CD4-positive, CD25-positive, alpha-beta regulatory T cell (primary cell): ENCODE measurements at places on chromosomes 3 and 15.

DNA sequence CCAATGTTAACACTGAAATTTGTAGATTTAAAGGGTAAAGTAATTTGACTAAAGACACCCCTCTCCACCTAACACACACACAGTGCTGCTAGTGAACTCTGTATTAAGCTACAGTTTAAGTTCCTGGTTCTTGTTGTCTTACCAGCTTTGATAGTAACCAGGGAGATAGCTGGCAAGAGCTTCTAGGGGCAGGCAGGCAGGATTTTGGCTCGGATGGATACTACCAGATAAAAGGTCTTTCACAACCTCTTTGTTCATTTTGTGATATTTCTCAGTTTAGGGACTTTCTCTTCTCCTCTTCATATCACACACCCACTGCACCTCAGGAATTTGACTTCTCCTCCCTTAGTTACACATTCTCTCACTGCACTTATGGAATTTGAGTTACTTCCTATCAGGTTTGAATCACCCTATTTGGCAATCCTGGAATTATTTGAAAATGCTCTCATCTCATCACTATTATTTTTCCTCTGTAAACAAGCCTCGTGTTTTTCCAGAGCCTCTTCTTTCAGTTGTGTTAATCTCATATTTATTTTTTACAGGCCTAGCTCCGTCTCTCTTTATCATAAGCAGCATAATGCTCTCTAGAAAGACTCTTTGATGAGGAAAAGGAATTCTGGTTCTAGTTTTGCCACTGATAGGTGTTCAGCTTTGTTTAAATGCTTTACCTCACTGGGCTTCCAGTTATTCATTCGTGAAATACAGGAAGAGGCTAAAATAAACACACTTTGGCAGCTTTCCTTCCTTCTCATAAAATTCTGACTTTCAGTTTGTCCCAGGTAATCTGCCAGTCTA lies 23.0 kb upstream of the CLDN1 start:
- H3K4me3 ChIP-seq: no peak overlapping the region
- H3K4me1 ChIP-seq: no peaks in the 10 kb centered on the region
- no peaks in the 10 kb centered on the region for H3K27me3 ChIP-seq
- H3K36me3 ChIP-seq: no peaks in the 10 kb centered on the region
- no peak overlapping the region for H3K27ac ChIP-seq

DNA sequence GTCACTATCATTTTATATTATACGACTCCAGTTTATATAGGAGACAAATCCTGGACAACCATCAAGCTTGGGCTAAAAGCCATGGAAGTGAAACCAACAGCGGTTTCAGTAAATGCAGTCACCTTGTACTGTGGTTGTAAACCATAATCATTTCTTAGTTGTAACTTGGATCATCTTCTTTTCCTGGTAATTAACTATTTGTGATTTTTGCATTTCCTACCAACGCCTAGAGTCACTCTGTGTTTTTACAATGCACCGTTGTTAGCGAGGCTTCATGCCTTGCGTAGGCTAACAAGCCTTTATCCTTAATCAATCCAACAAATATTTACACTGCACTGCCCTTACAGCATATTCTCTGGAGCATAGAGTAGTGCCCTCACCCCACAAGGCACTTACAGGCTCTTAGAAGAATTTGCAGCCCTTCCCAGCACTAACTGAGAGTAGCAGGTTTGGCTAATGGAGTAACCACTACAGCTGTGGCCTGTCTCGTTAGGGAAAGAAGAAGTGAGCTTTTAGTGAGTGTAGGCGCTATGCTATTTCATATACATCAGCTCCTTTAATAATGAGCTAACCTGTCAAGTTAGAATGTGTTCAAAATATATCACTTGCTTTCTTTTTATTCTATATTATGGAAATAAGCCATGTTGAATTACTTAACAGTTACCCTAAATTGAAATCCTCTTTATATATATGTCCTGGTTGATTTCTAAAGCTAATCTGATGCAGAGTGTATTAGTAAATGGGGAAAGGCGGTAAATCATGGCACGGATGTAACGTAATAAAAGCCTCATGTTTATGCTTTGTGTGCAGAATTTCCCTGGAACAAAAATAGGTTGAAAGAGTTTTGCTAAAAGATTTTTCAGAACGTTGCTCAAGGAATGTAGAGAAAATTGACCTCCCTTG lies 62.8 kb downstream of the ABHD2 start:
- no peak overlapping the region for H3K4me3 ChIP-seq
- no peak for DNase-seq
- no peak overlapping the region for H3K27ac ChIP-seq
- no peaks in the 10 kb centered on the region for H3K4me1 ChIP-seq
- H3K27me3 ChIP-seq: no peaks in the 10 kb centered on the region

GRCh38 chr3:24999357-24999756 lies 428.7 kb upstream of the RARB start:
- H3K4me1 ChIP-seq: no peaks in the 10 kb centered on the region
- no peaks in the 10 kb centered on the region for H3K36me3 ChIP-seq
- H3K27ac ChIP-seq: no peak overlapping the region
- H3K27me3 ChIP-seq: no peaks in the 10 kb centered on the region
- DNase-seq: no peak

DNA sequence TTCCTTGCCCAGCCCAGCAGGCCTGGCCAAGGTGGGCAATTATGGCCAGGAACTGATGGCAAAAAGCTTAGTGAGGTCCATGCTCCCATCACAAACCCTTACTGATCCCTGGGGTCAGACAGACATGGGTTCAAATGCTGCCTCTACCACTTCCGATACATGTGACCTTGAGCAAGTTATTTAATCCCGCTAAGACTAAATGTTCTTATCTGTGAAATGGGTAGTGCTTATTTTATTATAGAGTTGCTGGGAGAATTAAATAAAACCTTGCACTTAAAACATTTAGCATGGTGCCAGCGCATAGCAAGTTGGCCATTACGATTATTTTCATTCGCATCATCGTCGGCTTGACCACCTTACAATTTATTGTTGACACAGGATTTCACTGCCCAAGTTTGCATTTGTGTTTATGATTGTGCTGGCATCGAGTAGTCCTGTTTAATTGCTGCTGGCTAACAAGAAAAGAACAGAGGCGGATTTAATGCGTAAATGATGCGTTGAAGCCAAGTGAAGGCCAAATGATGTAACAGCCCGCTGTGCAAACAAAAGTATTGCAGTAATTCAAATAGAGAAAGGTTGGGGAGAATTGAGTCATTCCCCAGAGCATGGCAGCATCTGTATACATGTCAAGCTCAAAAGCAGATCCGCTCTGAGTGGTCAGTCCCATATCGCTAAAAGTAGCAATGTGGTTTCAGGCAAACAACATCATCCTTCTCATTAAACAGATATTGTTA lies 7.3 kb upstream of the FURIN start:
- no peak overlapping the region for H3K27ac ChIP-seq
- no peak for DNase-seq
- no peaks in the 10 kb centered on the region for H3K27me3 ChIP-seq
- H3K4me3 ChIP-seq: no peak overlapping the region

DNA sequence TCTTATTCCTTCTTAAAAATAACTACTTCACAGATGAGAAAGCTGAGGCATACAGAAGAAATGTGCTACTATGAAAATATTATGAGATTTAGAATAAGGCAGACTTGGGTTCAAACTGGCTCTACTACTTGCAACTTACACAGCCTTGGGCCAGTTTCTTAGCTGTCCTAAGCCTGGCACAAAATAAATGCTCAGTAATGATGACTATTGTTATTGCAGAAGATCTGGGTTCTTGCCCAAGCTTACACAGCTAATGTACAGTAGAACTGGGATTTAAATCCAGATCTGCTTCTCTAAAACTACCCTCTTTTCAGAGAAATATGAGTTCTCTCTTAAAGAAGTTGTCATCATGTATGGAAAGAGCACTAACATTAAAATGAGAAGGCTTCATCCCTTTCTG lies 228.2 kb upstream of the TPRG1 start:
- H3K4me1 ChIP-seq: no peaks in the 10 kb centered on the region
- no peak overlapping the region for H3K4me3 ChIP-seq
- no peak for DNase-seq
- H3K27me3 ChIP-seq: no peaks in the 10 kb centered on the region
